Esophagus squamous epithelium (tissue), 5 donors: ENCODE measurements at places on chromosomes 3 and 15.

DNA sequence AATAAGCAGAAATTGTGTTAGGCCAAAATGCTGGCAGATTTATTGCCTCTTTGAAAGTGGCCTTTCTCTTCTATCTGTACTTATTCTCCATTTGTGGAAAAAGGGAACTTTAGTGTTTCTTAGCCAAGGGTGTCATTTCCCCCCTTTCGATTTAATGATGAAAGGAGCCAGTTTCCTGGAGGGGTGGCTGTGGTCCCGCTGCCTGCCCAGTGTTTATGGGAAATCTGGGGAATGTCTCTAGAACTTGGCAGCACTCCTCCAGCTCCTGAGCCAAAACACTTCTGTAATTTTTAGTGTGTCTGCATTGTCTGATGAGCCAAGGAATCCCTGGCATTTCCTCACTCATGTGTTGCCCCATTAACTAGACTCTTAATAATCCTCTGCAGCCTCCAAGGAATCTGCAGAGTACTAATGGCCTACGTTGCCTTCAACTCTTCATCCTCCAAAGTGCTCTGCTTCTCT is 448.8 kb downstream of the GRM7 start:
- no peak for DNase-seq

GRCh38 chr3:116440196-116440595 is 5.1 kb downstream of the LSAMP start:
- DNase-seq: no peak

- DNase-seq: no peak
Measured at GRCh38 chr15:65027593-65027992, 1.8 kb downstream of the MTFMT start.

DNA sequence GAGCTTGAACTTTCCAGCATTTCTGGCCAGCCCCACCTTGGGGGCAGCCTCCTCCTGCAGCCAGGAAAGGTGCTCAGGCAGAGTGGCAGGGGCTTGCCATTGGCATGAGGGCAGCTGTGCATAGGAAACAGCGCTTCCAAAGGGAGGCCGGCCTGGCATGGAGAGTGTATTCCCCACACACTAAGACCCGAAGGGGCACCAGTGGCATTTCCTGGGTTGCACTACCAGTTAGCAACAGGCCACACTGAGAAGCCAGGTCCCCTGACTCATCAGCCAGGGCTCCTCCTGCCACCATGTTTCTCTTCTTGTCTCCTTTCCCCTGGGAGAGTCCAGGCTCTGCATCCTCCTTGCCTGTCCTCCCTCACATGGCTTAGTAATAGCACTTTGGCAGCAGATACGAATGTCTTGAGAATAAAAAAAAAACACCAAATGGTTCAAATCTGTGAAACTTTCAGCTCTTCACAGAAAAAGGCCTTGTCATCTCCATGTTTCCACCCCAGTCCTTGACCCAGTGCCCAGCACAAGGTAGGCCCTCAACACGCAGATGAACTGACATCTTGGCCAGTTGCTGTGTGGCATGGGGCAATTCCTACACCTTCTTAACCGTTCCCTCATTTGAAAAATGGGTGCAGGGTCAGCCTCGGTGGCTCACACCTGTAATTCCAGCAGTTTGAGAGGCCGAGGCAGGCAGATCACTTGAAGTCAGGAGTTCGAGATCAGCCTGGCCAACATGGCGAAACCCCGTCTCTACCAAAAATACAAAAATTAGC is 180.4 kb downstream of the SMAD6 start:
- no peak for DNase-seq

- no peak for DNase-seq
Measured at GRCh38 chr3:198071602-198072287, 111.7 kb downstream of the LMLN start.

- DNase-seq: no peak
Measured at GRCh38 chr3:49257187-49257586, 19.8 kb downstream of the C3orf62 start.

- no peak for DNase-seq
Measured at GRCh38 chr3:132332508-132332907, 15.3 kb downstream of the ACP3 start.

DNA sequence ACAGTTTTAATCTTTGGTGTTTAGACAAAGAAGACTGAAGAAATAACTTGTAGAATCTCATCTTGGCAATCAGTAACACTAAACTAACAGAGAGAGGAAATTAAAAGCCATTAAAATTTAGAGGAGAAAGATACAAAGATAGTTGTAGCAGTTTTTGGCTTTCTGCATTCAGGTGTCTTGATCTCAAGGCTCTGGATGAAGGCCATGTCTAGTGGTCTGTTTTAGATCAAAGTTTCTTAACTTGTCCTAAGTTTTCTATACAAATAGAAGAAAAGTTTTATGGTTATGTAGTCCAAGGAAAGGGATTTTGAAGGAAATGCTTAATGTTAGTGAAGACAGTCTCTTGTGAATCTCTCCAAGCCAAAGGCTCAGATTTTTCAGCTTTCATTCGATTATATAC is 222.9 kb downstream of the BCHE start:
- DNase-seq: no peak

DNA sequence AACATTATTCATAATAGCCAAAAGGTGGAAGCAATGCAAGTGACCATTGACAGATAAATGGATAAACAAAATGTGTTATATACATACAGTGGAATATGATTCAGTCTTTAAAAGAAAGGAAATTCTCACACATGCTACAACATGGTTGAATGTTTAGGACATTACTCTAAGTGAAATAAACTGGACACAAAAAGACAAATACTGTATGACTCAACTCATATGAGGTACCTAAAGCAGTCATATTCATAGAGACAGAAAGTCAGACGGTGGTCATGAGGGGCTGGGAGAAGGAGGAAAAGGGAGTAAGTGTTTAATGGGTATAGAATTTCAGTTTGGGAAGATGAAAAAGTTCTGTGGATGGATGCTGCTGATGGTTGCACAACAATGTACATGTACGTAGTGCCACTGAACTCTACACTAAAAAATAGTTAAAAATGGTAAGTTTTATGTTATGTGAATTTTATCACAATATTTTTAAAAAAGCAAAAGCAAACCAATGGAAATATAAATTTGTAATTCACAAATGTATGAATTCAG is 5.3 kb downstream of the TXNRD3 start:
- no peak for DNase-seq

DNA sequence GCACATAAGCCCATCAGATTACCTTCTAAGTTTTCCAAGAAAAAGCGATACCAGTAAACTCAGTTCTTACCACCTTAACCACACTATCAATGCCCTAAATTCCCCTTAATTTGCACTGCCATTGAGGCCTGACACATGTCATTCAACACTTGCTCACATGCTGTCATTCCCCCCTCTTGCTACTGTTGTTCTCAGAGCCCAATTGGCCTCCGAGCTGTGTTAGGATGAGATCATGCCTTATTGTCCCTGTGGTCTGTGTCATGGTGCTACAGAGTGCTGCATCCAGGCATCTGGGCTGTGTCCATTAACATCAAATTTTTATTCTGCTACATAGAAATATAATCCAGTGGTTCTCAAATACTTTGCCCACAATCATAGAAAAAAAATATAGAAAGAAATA is 213.6 kb downstream of the SSR3 start:
- no peak for DNase-seq

GRCh38 chr3:182937293-182938051 is 42.9 kb downstream of the DCUN1D1 start:
- DNase-seq: no peak

DNA sequence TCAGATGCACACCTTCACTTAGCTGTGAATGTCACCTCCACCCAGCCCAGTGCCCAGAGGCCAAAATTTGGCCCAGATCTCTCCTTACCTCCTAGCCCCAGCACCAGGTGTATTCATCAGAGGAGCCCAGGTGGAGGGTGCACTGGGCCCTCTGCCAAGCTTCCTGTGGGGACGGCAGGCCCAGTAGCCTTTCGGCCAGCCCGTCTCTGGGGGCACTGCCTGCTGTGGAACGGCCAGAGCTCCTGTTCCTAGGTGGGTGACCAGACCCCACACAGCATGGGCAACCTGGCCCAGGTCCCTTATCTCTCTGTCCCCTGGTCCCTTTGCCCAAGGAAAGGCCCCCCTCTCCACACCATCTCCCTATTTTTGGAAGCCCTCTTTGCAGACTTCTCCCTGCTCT is 67.8 kb downstream of the AAGAB start:
- DNase-seq: no peak

- no peak for DNase-seq
Measured at GRCh38 chr3:66437341-66437929, 63.4 kb downstream of the LRIG1 start.

DNA sequence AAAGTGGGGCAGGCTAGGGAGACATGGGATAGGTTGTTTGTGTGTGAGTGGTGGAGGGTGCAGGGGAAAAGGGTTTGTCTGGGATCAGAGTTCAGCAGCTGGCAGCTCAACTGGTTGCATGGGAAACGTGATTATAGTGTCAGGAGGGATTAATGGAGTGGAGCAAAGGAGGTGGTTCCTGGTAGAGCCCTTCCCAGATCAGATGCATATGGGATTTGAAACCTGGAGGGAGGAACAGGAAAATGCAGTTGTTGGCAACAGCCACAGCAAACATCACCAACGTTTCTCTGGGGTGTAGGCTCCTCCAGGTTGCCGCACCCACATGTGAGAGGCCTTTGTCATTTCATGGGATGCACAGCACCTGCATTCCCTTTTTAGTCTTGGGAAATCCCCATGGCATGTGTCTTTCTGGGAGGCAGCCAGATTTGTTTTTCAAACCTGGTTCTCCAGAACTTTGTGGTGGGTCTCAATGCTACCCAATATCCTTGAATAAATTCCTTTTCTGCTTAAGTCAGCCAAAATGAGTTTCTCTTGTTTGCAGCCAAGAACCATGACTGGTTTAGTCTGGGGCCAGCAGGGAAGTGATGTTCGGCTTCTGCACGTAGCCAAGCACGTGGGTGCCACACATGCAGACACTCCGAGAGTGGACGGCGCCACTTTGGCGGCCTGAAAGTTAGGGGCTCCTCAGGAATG is 61.3 kb downstream of the BDH1 start:
- DNase-seq: no peak

DNA sequence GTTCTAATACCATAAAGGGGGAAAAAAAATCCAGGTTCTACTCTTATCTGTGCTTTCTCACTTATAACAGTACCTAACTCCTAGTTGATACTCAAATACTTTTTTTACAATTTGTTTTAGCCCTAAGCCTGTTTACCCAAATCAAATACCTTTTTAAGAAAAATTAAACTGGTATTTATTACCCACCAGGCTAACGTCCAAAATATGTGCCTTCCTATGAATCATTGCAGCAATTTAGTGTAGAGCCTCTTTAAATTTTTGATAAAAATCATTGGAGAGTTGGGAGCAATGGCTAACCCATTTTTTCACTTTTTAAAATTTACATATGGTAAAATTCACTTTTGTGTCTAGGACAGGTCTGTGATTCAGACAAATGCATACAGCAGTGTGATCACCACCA is 27.9 kb downstream of the FILIP1L start:
- no peak for DNase-seq

- DNase-seq: no peak
Measured at GRCh38 chr3:10317311-10317960, 3.5 kb downstream of the SEC13 start.

DNA sequence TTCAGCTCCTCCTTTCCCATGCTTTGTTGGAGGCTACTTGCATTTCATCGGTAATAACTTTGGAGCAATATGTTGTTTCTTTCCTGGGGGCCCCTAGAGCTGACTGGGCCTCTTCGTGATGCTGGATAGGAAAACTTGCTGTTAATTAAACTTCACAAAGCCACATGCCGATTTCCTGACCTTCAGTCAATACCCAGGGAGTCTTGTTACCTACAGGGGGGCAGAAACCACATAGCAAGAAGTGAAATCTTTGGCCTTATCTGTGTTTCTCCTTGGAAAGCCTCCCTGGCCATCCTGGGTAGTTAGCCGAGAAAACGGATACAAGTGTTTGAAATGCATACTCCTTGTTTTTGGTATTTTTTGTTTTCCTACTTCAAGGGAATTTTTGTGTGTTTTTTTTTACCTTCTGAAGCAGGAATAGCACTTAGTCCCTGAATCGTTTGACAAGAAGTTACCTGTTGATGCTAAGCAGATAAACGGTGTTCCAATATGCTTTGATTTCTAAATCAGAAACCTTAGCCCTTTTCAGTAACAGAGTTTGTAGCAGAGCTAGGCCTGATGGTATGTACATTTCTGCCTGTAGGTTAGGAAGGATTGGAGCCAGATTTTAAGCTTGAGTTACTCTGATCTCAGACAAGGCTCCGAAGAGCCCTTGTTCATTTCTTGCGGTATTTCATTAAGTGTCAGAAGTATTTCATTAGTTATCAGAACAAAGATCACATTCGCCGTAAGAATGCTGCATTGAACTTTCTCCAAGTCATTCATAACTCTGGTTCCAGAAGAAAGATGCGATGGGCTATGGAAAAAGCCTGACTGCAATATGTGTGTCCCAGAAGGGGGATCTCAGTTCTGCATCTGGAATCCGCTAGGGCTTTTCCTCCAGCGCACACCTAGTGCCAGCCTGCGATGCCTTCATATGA is 111.5 kb downstream of the THSD4 start:
- no peak for DNase-seq

DNA sequence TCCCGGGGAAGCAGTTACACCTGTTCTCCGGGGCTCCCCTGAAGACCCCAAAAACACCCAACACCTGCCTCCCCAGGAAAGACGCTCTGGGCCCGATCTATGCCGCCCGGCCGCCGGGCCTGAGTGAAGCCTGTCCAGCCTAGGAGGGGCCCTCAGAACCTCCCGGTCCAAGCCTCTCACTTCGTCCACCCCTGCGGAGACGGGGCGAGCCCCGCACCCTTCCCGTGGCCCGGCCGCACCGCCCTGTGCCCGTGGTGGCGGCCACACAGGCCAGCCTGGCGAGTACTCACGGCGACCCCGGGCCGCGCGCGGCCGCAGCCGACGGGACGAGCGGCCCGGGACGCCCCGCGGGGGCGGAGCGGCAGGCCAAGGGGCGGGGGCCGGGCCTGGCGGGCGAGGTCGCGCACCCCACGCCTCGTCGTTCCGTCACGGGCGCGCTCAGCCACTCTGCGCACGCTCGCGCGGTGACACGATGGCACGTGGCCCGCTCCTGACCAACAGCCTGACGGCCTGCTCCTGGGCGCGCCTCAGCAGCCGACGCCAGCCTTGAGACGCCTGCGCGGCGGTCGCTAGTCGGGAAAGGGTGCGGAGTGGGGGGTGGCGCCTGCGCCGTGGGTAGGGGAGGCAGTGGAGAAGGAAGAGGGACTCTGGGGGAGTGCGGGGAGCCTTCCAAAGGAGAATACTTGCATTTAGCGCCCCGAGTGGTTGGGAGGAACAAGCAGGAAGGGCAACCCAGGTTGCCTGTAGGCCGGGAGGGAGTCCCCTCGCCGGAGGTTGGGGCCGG is at the start of gene PARP6:
Gene PARP6, minus strand, starts transcription at position 342 of the 784 bp plus-strand sequence. CDS start 5,077 bp downstream, outside the sequence.
- peak; percentile 91 for DNase-seq

- no peak for DNase-seq
Measured at GRCh38 chr3:144053121-144053520, 81.5 kb downstream of the DIPK2A start.
